ENCODE measurements at places on chromosomes 11 and 22.

- no peak for DNase-seq
Observed at GRCh38 chr22:45262931-45263462, 21.8 kb upstream of the UPK3A start.

DNA sequence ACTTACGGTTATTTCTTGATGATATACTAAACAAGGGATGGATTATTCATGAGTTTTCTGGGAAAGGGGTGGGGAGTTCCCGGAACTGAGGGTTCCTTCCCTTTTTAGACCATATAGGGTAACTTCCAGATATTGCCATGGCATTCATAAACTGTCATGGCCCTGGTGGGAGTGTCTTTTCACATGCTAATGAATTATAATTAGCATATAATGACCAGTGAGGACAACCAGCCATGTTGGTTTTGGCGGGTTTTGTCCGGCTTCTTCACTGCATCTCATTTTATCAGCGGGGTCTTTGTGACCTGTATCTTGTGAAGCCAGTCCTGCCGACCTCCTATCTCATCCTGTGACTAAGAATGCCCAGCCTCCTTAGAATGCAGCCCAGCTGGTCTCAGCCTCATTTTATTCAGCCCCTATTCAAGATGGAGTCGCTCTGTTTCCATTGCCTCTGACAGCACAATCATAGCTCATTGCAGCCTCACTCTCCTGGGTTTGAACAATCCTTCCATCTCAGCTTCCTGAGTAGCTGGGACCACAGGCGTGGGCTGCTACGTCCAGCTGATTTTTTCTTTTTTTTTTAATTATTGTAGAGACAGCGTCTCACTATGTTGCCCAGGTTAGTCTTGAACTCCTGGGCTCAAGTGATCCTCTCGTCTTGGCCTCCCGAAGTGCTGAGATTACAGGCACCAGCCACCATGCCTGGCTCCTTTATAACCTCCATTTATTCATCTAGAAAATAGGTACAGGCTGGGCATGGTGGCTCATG lies 52.6 kb upstream of the EMID1 start:
- DNase-seq: no peak

DNA sequence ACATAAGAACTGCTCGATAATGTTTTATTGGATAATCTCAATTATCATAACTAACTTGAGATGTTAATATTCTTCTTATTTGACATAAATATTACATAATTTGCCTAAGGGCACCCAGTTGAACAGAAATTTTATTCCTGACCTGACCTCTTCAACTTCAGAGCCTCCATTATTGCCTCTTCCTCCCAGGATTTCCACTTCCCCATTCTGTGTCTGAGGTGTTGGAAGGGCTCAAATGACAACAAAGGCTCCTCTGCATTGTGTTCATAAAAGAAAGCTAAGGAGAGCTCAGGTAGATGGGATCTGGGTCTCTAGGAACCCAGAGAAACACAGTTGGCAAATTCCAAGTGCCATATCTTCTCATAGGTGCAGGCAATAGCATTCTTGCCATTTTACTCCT lies 61.2 kb upstream of the ARHGAP20 start:
- no peak for DNase-seq

DNA sequence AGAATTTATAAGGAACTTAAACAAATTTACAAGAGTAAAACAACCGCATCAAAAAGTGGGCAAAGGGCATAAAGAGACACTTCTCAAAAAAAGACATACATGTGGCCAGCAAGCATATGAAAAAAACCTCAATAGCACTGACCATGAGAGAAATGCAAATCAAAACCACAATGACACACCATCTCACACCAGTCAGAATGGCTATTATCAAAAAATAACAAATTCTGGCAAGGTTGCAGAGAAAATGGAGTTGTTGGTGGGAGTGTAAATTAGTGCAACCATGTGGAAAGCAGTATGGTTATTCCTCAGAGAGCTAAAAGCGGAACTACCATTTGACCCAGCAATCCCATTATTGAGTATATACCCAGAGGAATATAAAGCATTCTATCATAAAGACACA lies 866.8 kb upstream of the TENM4 start:
- no peak for DNase-seq

GRCh38 chr22:27594474-27595134 lies 207.0 kb downstream of the MN1 start:
- DNase-seq: no peak

GRCh38 chr22:49692499-49693225 lies 135.0 kb downstream of the BRD1 start:
- no peak for DNase-seq

GRCh38 chr11:76736266-76736665 lies 46.9 kb upstream of the TSKU start:
- DNase-seq: no peak

GRCh38 chr11:38014405-38014804 lies 1416.4 kb upstream of the RAG2 start:
- no peak for DNase-seq

DNA sequence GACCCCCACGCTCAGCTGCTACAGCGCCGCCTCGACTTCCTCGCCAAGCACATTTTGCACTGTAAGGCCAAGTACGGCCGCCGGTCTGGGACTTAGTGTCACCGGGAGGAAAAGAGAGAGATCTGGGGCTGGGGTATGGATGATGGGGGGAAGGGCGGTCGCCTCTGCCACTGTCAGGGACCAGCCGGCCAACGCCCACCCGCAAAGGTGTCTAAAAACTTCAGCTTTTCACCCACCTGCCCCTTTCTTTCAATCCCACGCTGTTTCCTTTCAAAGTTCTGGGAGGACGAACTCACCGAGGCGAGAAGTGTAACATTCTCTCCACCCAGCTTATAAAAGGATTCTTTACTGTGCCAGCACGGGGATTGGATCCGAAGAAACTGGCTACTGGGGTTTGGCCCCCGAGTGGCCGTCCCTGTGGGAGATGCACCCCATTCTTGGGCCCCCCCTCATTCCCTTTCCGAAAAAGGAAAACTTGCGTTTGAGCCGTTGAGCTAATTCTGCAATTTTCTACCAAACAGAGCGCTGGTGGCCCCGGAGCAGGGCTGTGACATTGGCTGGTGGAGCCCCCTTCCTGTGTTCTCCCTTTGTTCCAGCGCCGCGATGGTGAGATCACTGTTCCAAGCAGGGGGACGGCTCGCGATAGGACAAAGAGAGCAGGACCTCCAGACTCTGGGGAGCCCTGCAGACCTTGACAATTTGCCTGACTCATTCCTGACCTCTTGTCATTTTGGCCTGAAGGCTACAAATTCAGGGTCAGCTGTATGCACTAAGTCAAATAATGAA lies 1.8 kb downstream of the FJX1 start:
- no peak for DNase-seq

GRCh38 chr11:16920559-16920958 lies 93.7 kb downstream of the PLEKHA7 start:
- no peak for DNase-seq

DNA sequence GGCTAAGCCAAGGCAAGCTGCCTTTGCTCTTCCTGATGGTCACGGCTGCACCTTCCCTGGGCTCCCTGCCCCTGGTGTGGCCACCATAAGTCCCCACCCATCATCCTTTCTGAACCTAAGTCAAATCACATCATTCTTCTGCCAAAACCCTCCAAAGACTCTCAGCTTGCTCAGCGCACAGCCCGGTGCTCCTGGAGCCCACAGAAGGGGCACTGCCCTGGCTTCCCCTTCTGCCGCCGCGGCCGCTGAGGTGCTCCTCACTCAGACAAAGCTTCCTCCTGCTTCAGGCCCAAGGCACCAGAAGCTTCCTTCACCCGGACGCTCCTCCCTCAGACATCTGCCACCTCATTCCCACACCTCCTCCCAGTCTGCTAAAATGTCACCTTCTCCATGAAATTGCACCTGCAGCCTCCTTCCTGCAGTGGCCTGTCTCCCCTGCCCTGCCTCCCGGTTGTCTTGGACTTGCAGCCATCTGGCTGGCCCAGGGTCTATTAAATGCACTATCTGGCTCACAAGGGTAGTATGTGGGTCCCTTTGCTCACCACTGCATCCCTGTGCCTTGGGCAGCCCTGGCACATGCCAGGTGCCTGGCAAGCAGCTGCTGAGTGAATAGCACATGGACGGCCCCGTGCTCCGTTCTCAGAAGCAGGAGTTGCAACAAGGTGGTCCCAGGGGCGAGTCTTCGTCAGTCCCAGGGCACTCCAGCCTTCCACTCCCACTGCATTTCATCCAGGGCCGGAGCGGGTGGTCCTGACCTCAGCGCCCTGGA lies 108.2 kb downstream of the WNT7B start:
- DNase-seq: no peak

DNA sequence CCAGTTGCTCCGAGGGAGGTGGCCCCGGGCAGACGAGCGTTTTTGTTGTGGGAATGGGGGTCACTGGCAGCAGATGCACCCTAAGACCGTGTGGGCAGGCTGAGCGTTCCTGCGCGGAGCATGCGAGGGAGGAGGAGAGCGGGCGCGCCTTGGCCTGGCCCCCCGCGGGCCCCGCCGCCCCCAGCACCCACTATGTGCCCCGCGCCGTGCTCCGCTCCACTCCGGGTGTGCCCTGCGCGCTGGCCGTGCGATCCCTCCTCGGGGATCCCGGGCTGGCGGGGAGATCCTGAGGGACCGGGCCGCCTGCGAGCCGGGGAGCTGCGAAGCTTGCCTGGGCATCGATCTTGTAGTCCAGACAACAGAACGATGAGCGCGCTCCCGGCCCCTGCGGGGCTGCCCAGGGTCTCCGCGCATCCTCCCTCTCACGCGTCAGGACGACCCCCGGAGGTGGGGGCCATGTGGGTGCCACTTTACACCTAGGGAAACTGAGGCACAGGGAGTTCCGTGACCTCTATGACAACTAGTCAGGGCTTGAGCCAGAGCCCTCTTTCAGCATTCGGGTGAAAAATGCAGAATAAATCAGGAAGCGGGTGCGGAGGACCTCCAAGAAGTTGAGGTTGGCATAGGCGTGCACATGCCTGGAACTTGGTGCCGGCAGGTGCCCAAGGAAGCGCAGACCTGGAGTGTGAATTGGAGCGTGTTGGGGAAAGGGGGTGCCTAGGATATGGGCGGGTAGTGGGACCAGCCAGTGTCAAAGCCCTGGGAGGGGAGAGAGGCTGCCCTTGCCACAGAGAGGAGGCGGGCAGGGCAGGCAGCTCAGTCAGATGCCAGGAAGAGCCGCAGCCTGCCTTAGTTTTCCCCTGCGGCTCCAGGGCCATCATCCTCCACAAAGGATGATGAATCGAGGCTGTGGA lies 1.3 kb upstream of the KMT5B start:
- no peak for DNase-seq

GRCh38 chr11:114398303-114398920 lies 1.9 kb downstream of the C11orf71 start:
- no peak for DNase-seq

GRCh38 chr11:8091721-8092120 lies 10.7 kb downstream of the TUB start:
- no peak for DNase-seq

- DNase-seq: no peak
Observed at GRCh38 chr11:6481924-6482275, 599 bp downstream of the TIMM10B start.

DNA sequence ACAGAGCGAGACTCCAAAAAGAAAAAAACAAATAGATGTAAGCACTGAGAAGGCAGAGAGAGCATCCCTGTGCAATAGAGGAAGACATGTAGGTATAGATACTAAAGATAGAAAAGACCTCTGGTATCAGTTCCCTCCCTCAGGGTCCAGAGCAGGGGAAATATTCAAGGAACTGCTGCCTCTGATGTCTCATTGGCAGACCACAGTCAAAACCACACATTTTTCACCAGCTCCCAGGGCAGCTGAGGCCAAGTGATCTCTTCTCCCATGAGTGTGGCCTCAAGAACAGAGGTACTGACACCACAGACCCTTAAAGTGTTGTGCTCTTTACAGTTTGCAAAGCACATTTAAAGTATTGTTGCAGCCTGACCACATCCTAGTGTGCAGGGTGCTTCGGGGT lies 288.5 kb downstream of the NTM start:
- DNase-seq: no peak

DNA sequence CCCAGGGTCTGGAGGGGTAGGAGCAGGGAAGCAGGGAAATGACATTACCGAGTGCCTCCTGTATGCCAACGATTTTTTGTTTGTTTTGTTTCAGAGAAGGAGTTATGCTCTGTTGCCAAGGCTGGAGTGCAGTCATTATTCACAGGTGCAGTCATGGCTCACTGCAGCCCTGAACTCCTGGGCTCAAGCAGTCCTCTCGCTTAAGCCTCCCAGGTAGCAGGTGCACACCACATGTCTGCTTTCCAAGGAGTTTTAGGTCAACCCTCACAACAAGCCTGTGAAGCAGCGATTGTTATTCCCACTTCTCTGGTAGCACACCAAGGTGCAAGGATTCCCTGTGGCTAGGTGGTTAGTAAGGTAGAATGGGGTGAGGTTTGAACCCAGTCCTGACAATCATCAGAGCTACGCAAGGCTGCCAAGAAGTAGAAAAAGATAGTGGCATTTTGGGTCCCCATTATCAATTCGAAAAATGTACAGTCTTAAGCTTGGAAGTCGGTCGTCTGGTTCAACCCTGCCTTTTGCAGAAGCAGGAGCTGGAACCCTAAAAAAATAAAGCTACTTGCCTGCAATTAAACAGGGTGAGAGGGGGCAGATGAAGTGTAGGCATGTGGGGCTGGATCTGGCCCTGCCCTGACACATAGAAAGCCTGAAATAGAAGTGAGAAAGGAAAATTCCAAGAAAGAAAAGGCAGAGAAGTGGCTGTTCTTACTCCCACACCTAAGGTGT lies 9.1 kb downstream of the UCP3 start:
- DNase-seq: no peak

DNA sequence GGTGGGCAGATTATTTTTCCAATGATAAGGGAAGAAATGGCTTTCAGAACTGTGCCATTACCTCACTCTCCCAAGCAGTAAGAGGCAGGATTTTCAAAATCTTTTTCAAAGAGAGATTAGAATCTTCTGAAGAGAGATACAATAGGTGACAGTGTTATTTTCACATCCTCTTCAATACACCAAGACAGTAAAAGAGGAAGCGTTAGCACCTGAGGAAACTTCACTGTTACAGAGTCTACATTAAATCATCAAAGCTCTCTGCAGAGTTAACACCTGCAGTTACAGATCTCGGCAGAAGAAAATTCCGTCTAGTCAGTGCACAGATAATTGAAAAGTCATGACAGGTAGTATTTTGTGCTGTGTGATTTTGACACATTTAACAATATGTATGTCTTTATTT lies 144.9 kb downstream of the PGR start:
- DNase-seq: no peak

- DNase-seq: no peak
Observed at GRCh38 chr11:1192741-1193325, 30.0 kb upstream of the MUC5B start.

DNA sequence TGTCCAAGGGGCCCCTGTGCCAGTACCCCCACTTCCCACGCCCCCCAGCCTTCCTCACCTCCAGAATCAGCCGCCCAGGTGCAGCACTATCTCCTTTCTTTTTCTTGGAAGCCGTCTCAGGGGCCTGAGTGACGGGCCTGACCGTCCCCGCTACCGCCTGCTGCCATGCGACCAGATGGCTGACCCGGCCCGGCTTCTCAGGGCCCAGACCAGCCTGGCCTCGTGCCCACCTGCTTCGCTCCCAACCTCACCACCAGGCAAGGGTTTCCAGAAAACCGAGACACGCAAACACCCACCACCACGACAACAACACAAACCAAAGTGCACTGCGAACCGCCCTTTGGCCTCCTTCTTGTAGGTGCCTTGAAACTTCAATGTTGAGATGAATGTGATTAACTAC lies 39.1 kb downstream of the MACROD1 start:
- DNase-seq: no peak

- DNase-seq: no peak
Observed at GRCh38 chr11:131549770-131550169, 179.4 kb downstream of the NTM start.
